ENCODE measurements at places on chromosomes 7 and 10. TPM values are rescaled to one million over a fixed set of nuclear protein-coding genes. Genes with fewer than 3 reads are reported as not detected.

The ASCC1 gene
- 38.6 TPM for total RNA-seq

DNA sequence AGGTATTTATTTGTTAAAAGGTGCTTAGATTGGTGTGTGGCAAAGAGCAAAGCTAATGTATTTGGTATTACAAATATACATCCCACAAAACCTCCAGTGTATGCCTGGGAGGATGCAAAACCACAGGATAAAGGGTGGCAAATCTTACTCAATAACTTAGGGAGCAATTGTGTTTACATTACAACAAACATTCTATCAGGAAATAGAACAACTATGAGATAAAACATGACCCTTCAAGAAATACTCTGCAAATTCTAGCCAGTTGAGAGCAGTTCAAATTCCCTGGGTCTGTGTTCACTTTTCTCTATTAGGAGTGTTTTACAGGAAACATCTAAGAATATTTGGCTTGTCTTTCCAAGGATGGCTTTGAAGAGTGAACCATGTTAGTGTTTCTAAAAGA, 64.9 kb downstream of the CUL1 start:
- DNase-seq = no peak

GRCh38 chr7:134060874-134061273, 66.3 kb upstream of the LRGUK start:
- DNase-seq = no peak

DNA sequence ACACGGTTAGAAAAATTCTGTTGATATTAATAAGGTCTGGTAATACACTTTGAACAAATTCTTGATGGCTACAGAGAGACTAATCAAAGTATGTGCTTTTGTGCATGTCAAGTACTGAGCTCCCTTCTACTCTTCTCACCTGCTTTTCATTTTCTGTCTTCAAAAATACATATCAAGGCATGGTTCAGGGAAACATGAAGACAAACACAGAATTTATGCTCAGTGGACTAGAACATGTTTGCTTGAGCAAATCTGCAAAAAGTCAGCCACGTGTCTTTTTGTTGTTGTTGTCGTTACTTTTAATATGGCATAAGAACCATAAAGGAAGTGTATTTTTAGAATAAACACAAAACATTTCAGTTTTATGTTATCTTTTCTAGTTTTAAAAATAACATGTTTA, 21.9 kb downstream of the CDK13 start:
- DNase-seq = no peak

The FAM237B gene
- total RNA-seq = not detected

DNA sequence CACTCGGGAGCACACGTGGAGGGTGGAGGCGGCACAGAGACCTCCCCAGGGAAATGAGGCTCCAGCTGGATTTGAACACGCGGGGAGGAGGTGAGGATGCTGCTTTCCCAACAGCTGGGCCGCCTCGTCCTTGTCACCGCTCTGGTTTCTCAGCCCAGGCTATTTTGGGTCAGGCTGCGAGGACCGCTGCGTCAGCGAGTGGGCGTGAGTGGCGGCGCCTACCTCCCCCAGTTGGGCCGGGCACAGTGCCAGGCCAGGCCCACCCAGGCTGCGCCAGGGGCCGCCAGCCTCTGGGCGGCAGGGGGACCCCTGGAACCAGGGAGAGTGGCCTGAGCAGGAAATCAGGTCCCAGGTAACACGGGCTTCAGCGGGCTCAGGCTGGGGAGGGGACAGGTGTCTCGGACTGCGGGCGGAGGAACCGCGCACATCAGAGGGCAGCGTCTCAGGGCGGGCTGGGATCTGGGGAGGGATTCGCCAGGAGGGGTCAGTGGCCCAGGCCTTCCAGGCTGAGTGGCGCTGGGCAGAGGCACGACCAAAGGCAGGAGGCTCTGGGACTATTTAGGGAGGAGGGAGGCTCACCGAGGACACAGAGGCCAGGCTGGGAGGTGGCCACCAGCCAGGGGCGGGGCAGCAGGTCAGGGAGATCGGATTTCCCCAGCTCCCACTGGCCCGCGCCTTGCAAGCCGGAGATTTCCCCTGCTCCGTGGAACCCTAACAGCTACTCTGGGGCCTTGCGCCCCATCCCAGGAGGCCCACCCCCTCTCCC, 125.2 kb upstream of the RET start:
- DNase-seq = no peak

- no peak for DNase-seq
Observed at GRCh38 chr10:112728997-112729396, 221.1 kb upstream of the TCF7L2 start.

GRCh38 chr7:102028206-102028826, 210.9 kb downstream of the CUX1 start:
- DNase-seq = no peak

DNA sequence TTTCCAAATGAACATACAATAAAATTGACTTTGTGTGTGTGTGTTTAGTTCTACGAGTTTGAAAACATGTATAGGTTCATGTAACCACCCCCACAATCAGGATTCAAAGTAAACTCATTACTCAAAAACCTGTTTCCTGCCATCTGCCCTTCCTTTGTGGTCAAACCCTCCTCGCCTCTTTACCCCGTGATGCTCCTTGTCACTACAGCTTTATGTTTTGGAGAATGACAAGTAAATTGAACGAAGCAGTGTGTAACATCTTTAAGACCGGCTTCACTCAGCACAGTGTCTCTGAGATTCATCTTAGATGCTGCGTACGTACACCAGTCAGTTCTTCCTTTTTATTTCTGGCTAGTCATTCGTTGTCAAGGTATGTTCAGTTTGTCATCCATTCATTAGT, 54.6 kb upstream of the MKI67 start:
- no peak for DNase-seq

The CNPY1 gene
- not detected for total RNA-seq

GRCh38 chr7:87564296-87564963, 36.3 kb downstream of the ABCB1 start:
- DNase-seq = no peak

- DNase-seq = no peak
Observed at GRCh38 chr10:14623931-14624330, 150.8 kb downstream of the FAM107B start.

DNA sequence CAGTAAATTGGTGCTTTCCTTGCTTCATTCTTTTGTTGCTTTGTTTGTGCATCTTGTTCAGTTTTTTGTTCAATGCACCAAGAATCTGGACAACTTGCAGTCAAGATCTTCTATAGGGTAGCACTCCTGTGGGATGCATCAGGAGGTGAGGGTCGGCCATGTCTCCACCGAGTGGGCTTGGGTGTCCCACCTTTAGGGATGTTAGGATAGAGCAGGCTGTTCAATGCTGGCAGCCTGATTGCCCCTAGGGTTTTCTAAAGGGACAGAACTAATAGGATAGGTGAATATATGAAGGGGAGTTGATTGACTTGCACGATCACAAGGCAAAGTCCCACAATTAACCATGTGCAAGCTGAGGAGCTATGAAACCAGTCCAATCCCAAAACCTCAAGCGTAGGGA, 109.9 kb downstream of the GLRX3 start:
- DNase-seq = no peak

GRCh38 chr7:125645770-125646169, 716.1 kb upstream of the POT1 start:
- no peak for DNase-seq

DNA sequence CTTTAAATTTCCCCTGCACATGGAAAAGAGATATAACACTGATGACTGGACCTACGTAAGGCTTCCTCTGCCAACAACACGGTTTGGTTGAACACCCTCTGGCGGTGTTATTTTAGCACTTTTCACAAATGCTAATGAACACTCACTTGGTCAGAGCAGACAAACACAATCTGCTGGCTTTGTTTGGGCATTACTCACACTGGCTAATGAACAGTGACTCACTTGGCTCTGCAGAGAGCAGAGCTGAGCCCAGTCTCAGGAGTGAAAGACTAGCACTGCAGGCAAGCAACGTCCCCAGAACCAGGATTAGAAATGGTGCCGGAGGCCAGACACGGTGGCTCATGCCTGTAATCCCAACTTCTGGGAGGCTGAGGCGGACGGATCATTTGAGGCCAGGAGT, 430.8 kb downstream of the PLXNA4 start:
- peak; percentile 87 for DNase-seq

- DNase-seq = no peak
Observed at GRCh38 chr10:110269374-110270318, 35.1 kb downstream of the SMNDC1 start.

DNA sequence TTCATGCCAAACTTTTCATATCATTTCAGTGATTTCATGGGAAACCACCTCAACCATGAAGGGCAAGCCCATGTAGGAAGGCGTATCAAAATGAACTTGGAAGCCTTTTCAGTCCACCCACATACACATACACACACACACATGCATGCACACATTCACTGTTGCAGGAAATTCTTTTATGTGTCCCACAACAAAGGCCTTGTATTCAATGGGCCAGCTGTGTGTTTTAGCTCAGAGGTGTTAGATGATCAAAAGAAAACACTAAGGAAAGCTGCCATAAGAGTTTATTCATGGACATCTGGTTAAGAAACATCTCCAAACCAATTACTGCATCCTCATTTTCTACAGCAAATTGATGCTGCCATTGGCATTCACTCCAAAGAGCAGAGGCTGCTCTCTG, 74.4 kb upstream of the STK17A start:
- DNase-seq = no peak

The RGS10 gene
- 35.1 TPM for total RNA-seq

GRCh38 chr10:44310762-44311562, 73.9 kb downstream of the CXCL12 start:
- DNase-seq = peak; percentile 35

GRCh38 chr10:4519658-4520402, 306.2 kb upstream of the AKR1E2 start:
- DNase-seq = no peak

The MOGAT3 gene
- not detected for total RNA-seq

The ANXA8 gene
- total RNA-seq = 4.6 TPM

The PANK1 gene
- 4.7 TPM for total RNA-seq

GRCh38 chr7:84009051-84009450, 185.5 kb downstream of the SEMA3A start:
- DNase-seq = no peak

DNA sequence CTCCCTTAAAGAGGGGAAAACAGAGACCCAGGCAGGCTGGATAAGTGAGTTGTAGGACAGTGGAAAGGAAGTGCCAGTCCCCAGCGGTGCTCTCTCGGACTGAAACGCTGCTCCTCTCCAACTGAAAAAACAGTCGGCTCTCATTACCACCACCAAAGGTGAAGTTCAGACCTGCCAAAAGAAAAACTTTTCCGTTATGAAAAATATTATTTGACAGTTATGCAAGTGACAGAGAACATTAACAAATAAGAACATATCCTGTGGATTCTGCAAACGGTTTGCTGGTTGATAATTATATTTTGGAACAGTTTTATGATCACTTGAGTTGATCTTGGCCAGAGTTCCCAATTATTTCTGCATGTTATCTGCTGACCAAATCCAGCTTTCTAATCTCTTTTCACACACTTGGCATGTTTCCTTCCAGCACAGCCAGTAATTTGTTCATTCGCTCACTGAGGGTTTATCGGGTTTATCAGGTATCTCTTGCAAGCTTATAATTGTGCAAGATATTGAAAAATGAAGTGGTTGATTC, 82.6 kb downstream of the PTPRE start:
- no peak for DNase-seq

DNA sequence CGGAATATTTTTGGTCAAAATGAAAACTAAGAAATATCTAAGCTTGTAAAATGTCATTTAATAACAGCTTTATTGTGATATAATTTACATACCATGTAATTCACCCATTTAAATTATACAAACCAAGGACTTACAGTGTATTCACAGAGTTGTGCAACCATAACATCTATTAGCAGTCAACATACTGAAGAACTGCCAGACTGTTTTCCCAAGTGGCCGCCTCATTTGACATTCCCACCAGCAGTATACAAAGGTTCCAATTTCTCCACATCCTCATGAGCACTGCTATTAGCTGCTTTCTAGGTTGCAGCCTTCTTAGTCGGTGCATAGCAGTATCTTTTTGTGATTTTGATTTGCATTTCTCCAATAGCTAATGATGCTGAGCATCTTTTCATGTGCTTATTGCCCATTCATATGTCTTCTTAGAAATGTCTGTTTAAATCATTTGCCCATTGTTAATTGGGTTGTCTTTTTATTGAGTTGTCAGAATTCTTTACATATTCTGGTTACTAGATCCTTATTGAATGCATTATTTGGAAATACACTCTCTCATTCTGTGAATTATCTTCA, 153.0 kb upstream of the FGFR2 start:
- DNase-seq = no peak

DNA sequence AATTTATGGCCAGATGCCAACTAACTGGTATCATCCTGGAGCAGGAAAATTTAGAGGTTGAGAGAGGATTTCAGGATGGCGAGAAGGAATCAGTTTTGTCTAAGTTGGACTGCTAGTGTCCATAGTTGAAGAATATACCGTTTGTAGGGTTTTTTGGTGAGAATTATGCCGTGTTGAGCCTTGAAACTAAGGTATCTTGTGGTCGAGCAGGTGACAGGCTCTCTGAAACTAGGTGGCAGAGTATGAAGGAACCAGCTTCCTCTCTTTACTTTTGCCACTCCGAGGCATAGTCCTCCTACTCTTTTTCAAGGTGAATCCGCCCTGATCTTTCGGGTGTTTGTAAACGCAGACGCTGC, 9.7 kb downstream of the MDFIC start:
- no peak for DNase-seq

The LIPM gene
- total RNA-seq = not detected

The CTBP2 gene
- total RNA-seq = 136 TPM

The OR6V1 gene
- not detected for total RNA-seq

DNA sequence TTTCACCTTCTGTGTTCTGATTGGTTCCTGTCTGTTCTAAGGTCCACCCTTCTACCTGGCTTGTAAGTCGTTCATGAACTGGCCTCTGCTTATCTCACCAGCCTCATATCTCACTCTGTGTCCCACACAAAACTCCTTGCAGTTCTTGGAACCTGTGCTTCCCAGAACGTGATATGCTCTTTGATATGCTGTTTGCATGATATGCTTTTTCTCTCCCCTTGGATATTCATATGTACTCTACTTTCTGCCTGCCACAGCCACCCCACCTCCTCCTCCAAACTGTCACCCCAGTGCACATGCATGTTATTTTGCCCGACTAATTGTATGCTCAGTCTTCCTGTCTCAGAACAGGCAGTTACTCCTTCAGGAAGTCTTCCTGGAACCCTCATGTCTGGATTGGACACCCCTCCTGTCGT, 1.9 kb upstream of the ITPRIP start:
- DNase-seq = no peak

The BBIP1 gene
- 24.7 TPM for total RNA-seq

The SEMA3D gene
- total RNA-seq = 0.50 TPM

- DNase-seq = no peak
Observed at GRCh38 chr10:13180788-13181187, 19.4 kb downstream of the MCM10 start.

DNA sequence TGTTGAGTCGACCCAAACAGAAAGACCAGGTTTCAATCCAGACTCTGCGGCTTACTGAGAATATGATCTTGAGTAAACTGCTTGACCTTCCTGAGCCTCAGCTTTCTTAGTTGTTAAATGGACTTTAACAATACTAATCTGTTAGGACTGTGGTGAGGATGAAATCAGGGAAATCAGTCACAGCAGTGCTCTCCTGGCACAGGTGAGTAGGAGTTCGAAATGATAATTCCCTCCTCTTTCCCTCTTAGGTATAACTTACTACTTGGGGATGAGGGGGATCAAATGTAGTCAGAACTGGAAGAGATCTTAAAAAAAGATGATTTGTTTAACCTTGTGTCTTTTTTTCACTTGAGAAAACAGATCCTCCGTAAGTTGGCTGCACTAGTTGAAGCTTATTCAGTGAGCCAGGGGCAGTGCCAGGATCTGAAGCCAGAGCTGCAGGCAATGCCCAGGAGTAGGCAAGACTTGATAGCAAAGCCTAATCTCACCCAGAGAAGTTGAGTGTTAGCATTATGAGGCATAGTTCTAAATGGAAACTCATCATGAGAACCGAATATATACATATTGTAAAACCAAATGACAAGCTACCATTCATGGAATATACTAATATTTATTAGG, 1.8 kb upstream of the MAGI2 start:
- no peak for DNase-seq
